ENCODE measurements at places on chromosomes 3 and 15.

DNA sequence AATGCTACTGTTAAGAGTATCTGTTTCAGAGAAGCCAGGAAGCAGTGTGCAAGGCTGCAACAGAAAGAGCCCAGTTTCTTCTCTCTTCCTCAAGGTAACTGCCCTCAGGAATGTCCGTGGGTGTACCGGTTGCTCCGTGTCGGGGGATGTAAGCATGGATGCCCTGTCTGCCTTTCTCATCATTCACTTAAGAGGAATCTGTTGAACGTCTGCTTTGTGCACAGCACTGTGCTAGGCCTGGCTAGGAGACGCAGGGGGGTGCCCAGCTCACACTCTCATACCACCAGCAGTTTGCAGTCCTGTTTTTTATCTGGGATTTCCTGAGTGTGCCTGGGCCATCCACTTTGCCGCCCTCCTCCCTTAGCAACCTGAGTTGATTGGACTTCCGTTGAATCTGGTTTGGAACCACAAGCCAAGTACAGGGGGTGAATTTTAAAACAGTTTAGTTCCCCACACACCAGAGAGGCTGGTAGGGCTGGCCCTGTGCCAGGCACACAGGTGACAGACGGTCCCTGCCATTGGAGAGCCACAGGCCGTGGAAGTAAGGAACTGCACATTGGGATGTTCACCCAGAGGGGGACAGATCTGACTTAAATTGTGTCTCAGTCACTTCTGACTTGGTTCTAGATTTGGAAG lies 11.2 kb downstream of the BOC start:
- DNase-seq = no peak

DNA sequence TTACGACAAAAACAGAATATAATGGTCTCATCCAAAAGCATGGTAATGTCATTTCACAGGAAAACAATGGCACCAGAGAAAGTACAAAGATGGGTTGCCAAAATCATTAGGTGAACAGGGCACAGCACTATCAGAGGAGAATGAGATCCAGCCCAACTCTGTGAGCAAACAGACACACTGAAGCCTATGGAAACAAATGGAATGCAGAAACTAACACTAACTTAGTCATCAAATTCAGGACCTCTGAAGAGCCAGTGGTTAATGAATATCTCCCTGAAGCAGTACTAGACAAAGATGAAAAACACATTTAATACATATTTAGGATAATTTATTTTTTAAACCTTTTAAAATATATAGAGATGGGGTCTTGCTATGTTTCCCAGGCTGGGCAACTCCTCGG lies 14.6 kb upstream of the RPS17 start:
- no peak for DNase-seq

DNA sequence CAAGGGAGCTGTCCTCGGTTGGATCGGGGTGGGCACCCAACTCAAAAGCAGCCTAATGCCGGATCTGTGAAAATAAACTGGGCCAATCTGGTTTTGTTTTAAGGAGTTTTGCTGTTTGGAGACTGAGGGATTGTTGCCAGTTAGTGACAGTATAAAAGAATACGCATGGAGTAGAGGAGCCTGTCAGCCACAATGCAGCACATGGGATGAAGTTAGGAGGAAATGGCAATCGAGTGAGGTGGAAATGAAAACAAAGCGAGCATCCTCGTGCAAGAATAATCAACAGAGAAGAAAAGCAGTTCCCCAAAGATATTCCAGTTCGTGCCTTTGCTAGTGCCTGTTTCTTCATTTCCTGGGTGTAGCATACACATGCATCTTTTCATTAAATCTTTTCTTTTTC lies 108.4 kb upstream of the RORA start:
- no peak for DNase-seq

GRCh38 chr3:26621176-26621575 lies 1.4 kb upstream of the LRRC3B start:
- no peak for DNase-seq

DNA sequence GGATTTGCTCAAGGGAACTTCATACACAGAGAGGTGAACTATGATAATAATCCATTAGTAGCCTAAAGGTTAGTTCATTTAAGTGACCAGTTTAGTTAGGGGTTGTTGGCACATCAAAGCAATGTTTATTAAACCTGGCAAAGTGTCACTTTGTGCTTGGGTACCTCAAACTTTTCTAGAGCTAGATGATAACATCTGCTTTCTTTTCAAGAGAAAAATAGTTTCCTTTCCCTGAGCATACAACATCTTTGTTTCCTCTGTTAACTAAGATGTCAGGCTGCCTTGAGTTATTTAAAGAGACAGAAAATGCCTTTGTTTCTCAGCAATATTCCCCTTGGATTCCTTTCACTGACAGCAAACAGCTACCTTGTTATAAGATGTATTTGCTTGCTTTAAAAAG lies 26.7 kb upstream of the SMAD3 start:
- no peak for DNase-seq

DNA sequence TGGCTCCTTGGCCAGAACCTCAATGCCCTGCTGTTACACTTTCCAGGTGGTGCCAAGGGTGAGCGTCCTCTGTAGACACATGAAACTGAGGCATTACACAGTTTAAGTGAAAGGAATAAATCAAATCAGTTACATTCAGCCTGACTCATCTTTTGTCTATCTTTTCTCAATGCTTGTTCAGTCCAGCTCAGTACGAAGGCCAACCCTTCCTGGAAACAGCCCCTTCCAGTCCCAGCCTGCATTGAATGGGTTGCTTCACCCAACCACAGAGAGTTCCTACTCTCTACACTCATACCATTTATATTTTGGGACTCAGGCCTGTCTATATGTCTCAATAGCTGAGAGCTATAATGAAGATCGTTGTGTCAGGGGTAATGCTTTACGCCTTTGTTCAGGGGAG lies 363.6 kb downstream of the RORA start:
- DNase-seq = no peak

DNA sequence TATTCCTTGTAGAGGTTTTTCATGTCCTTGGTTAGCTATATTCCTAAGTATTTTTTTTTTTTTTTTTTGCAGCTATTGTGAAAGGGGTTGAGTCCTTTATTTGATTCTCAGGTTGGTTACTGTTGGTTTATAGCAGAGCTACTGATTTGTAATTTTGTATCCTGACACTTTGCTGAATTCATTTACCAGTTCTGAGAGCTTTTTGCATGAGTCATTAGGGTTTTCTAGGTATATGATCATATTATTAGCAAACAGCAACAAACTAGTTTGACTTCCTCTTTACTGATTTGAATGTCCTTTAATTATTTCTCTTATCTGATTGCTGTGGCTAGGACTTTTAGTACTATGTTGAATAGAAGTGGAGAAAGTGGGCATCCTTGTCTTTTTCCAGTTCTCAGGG lies 737.4 kb downstream of the ZNF385D start:
- DNase-seq = no peak

DNA sequence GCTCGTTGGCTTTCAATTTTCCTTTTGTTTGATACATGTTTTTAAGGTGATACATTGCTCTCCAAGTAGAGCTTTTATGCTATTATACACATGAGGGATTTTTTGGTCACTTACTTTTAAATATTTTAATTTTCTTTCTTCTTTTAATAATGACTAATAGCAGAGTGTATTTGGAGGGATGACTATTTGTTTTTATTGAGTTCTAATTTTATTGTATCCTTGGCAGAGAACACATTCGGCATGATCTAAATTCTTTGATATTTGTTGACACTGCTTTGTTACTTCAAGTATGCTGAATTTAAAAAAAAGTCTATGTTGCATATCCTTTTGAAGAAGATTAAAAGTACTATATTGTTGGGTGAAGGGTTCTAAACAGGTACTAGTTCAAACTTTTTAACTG lies 149.9 kb upstream of the PDZRN3 start:
- no peak for DNase-seq

GRCh38 chr15:73023071-73023470 lies 29.2 kb upstream of the NEO1 start:
- DNase-seq = no peak

GRCh38 chr15:91988071-91988470 lies 134.6 kb downstream of the SLCO3A1 start:
- DNase-seq = no peak

- no peak for DNase-seq
Observed at GRCh38 chr3:195101927-195102608, 168.9 kb downstream of the XXYLT1 start.

DNA sequence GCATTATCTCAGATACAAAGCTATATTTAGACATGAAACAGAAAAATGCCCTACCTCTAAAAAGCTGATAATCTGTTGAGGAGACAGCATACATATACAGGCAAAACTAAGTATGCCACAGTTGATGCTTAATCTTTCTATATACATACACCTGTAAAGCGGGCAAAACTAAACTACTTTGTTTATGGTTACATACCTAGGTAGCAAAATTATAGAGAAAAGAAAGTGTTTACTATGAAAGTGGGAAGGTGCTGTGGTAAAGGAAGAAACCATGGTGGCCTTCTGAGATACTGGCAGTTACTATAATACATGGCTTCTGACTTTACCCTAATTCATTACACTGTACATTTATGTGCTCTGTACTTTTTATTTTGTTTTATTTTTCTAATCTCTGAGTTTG lies 36.0 kb upstream of the NR1I2 start:
- DNase-seq = no peak

- DNase-seq = no peak
Observed at GRCh38 chr3:160213191-160213590, 12.0 kb upstream of the C3orf80 start.

- no peak for DNase-seq
Observed at GRCh38 chr15:74872702-74873035, 496 bp downstream of the SCAMP2 start.

GRCh38 chr3:108124337-108125152 lies 33.7 kb upstream of the CD47 start:
- DNase-seq = no peak

DNA sequence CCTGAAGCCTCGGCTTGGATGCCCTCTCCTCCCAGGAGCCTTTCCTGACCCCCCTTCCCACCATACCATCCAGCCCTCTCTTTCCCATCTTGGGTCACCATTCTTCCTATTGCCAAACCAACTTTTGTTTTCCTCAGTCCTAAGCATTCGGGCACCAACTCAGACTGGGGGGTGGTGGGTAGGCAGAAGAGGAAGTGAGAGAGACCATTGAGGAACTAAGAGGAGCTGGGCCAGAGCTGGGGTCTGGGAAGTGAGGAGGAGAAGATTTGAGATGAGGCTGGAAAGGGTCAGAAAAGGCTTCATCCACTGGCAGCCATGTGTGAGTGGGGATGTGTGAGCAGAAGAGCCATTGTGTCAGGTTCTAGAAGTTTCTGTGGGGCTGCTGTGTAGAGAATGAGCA lies 37.7 kb downstream of the TKT start:
- DNase-seq = no peak

DNA sequence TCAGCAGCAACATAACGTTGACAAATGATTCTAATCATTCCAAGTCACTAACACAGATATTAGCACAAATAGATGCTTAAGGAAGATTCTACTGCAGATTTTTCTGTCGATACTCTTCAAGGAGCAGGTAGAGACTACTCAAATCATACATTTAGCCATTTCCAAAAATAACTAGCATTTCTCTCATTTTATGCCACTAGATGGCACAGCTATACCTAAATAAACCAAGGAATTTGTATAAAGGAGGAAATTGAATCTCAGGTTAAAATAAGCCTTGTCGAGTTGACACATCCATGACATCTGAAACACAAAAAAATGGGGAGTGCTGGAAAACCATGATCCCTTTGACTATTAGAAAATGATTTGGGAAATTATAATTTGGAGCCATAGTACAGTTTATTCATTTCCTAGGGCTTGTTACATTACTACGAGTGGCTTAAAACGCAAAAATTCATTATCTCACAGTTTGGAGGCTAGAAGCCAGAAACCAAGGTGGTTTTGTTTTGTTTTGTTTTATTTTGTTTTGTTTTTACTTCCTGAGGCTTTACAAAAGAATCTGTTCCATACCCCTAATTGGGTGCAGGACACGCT lies 59.5 kb upstream of the STRIT1 start:
- no peak for DNase-seq

DNA sequence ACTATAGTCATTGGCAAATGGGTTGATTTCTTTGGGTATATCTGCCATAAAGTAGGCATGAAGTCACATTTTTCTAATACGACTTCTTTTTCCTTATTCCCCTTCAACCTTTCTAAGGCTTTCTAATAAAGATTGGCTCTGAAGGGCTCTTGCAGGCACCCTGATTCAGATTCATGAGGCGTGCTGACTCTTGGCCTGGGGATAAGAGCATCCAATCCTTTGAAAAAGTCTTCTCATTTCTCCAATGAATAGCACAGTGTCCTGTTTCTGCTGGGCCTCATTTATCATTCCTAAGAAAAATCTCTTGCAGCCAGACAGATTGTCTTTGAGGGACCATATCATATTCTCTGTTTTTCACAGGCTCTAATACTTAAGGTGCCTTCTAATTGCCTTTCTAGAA lies 32.3 kb upstream of the BNIP2 start:
- no peak for DNase-seq

GRCh38 chr15:28101983-28102441 lies 2.9 kb upstream of the OCA2 start:
- DNase-seq = no peak

- no peak for DNase-seq
Observed at GRCh38 chr3:124257336-124257864, 265.5 kb upstream of the ROPN1 start.

DNA sequence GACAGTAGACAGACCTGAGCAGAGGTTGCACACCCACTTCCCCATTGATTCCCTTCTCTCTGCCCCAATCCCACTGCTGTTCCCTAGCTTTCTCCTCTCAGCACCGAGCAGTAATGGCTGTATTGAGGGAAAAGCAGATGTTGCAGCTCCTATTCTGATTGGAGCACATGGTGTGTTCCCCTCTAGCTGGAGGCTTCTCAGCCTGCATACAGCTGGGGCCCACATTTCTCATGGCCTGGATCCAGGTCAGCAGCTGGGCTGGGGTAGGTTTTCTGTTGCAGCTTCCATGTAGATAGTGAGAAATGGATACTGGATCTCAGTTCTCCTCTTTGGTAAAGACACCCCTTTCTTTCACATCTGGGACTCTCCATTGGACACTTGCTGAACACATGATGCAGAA lies 50.1 kb downstream of the RYR3 start:
- DNase-seq = no peak

DNA sequence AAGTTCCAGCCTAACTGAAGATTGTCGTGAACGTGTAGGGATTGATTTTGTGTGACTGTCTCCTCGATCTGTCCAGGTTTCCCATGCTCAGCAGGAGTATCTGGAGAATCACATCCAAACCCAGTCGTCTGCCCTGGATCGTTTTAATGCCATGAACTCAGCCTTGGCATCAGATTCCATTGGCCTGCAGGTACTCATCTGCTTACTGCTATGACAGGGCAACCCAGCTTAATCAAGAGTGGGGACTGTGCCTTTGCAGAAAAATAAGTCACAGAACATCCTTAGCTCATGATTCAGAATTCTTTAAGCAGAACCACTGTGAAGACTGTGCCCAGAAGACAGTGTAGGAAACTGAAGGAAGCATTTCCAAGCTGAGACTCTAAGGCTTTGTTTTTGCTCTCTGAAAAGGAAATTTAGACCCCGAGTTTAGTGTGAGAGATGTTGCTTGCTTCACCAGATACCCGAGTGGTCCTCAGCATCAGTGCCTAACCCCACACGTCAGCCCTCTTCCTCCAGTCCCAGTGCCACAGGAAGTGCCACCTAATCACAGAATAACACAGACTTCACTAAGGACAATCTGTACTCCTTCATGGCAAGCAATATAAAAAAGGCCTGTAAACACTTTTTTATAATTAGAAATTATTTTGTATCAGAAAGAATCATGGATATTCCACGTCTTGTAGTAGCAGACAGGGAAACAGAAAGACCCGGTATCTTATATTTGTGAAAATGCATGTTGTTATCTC lies 34.2 kb downstream of the MYZAP start:
- DNase-seq = no peak

GRCh38 chr15:70343961-70344621 lies 246.4 kb upstream of the TLE3 start:
- DNase-seq = no peak

Data from renal cortex interstitium (tissue), 15 donors.